NCI-H2107 (cell line): ENCODE measurements at places on chromosomes 4 and X.

GRCh38 chr4:161336016-161336530 is 827.7 kb downstream of the FSTL5 start:
- DNase-seq, result peak; percentile 20

DNA sequence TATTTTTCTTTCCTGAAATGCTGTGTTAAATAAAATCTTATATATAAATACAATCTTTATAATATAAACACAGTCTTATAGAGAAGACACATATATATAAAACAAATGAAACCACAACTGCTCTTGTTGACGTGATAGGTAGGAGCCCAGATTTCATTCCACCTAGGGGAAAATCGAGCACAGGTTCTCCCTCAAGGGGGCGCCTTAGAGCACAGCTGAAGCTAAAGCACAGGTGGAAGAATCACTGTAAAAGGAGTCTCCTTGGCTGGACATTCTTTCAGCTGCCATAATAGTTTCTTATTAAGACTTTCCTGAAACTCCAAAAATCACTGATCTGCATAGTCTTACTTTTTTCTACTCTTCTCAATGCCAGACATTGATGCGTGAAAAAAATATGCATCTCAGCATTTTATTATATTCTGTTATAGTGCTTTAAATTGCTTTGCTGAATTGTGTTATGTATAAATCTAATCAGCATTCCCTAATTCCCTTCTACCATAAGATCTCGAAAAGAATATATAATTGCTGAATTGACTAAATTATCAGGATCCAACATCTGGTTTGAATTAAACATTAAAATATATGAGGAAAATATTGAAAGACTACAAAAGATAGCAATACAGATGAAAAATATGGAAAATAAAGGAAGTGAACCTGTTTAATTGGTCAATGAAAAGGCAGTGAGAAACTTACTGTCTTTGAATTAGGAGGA is 25.5 kb upstream of the RXFP1 start:
- no peak for DNase-seq

DNA sequence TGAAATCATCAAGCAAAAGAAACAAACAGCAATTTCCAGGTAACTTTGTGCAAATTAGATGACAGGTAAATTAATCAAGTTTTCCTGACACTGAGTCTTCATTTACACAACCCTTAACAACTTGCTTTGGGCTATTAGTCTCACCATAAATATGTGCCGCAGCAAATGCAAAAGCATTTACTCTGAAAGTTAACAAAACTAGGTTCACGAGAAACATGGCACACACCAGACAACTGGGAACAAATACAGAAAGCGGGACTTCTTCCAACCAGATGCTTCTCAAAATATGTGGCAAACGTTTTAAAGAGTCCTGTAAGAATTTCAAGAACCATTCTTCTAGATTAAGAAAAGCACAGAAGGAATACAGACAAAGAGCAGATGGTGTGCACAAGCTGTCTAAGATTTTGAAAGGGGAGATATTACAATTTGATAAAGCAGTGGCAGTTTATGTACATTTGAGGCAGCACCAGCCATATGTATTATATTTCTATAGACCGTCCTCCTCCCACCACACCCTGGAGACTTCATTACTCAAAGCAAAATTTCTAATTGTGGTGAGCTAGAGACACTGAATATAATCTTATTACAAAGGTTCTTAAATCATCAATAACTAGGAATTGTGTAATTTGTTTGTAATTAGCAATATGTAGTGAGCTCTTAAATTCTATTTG is 192.5 kb upstream of the ADAMTS3 start:
- DNase-seq, result no peak

DNA sequence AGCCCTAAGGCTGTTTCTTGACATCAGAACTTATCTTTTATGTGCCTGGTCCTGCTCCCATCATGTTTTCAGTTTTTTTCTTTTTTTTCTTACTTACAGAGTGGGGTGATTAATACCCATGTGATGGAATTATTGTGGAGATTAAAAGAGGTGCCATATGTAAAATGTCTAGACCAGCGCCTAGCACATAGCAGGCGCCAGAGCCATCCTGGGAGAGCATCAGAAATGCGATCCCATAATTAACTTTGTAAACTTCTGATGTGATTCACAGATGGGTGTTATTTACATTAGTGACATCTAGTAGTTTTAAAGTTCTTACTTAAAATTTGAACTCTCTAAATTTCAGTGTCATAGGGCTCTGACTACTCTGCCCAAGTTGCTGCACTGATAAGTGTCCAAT is 66.2 kb upstream of the PGRMC2 start:
- DNase-seq, result no peak

DNA sequence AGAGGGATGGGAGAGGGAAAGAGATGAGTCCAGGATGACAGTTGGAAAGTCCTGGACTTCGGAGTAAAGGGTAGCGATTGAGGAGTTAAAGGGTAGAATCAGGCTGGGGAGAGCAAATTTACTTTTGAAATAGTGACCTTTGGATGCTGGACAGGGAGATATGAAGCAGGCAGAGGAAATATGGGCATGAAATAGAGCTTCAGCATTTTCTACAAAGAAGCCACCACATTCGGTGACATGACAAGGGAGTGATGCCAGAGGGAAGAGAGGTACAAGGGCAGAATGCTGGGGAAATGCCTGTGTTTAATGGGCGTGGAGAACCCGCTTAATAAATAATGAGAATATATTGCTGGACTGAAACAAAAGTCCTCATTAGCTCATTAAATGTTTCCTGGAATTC is 92.7 kb downstream of the TBL1X start:
- DNase-seq, result no peak

GRCh38 chr4:183186813-183187212 is 87.8 kb downstream of the WWC2 start:
- DNase-seq, result no peak

DNA sequence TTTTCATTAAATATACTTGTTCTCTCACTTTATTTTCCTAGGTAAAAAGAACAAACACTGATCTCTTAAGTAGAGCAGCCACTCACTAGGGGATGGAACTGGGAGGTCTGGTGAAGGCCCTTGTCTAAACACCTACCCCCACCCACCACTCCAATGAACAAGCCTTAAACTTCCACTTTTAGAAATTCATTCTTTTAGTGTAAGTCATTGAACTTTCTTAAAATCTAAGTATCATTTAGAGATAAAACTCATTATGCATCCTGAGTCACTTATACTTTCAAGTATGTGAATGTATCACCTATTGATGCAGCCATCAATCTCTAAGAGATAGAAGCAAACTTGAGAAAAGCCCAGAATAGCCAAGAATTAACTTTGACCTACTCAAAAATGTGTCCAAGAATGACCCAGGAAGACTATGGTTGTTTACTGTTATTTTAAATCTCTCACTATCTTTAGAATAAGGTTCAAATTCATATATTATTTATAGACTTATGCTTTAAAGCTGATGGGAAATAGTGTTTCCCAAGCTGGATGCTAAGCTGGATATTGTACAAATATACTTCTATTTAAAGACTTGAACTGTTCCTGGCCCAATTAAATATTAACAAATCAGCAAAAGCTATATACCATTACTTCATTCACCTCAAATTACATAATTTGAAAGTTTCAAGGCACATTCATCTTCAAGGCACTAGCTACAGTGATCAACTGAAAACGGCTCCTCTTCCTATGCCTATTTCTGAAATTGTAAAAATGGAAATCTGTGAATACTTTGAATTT is 49.5 kb downstream of the CAMK2D start:
- DNase-seq, result no peak

- no peak for DNase-seq
These were observed 117.5 kb downstream of the CDKL5 start for GRCh38 chrX:18542905-18543304.

- DNase-seq, result no peak
These were observed 464.7 kb upstream of the TRAM1L1 start for GRCh38 chr4:117550085-117550484.

GRCh38 chrX:99798936-99799335 is 611.1 kb downstream of the PCDH19 start:
- no peak for DNase-seq

DNA sequence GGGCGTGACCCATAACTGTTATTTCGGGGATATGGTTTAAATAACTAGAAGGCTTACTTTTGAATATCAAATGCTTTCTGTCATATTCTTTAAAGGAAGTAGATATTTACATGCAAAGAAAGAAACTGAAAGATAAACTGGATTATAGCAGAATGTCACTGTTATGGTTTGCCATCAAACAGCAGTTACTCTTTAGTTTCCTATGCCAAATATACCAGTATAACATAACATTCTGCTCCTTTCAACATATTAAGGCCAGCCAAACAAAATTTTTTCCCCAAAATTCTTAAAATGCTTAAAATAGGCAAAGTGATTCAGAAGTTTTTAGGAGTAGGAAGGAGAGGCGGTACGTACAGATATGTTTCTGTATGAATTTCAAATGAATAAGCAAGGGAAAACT is 27.0 kb downstream of the KDM6A start:
- no peak for DNase-seq

DNA sequence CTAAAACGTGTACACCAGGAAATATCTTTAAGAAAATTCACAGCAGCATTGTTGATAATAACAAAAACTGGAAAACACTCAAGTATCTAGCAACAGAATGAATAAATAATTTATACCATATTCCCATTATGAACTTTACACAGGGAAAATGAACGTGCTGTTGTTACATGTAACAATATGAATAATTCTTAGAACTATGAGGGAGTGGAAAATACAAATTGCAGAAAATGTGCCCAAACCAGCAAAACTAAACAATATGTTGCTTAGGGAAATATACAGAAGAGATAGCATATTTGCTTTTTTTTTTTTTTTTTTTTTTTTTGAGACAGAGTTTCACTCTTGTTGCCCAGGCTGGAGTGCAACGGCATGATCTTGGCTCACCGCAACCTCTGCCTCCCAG is 14.8 kb upstream of the FAT1 start:
- no peak for DNase-seq

- no peak for DNase-seq
These were observed 30.7 kb upstream of the SMARCA5 start for GRCh38 chr4:143482840-143483239.

- DNase-seq, result peak; percentile 13
These were observed 27.9 kb downstream of the TSC22D3 start for GRCh38 chrX:107747596-107748161.

GRCh38 chr4:72887152-72887551 is 182.4 kb downstream of the COX18 start:
- DNase-seq, result no peak

DNA sequence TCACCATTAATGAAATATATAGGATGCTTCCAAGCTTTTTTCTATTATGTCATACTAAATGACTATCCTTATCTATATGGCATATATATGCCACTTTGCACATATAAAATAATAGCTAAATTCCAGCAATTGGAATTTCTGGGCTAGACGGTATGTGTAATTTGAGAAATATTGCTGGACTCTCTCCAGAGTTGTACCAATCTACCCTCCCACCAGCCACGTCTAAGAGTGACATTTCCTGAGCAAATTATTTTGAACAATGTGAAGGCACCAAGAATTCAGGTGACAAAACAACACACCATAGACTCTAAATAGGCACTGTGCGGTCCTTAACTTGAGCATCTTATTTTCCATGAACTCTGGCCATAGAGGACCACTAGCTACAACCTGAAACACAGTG is 62.3 kb downstream of the RFC1 start:
- DNase-seq, result no peak

DNA sequence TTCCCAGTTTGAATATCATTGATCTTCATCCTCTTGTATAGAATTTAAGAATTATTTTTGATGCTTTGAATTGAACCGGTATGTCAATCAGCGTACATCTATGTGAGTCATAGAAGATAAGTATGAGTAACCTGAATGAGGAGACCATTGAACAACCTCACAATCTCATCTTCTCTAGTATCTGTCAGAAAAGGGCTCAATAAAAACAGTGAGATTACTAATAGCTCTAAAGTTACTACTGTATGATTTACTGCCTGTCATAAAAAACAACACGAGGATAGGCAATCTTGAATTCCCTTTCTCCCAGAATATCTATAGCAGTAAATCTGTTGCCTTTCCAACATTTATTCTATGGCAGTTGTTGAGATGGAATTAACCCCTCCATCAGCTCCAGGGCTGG is 36.1 kb downstream of the PHOX2B start:
- no peak for DNase-seq

DNA sequence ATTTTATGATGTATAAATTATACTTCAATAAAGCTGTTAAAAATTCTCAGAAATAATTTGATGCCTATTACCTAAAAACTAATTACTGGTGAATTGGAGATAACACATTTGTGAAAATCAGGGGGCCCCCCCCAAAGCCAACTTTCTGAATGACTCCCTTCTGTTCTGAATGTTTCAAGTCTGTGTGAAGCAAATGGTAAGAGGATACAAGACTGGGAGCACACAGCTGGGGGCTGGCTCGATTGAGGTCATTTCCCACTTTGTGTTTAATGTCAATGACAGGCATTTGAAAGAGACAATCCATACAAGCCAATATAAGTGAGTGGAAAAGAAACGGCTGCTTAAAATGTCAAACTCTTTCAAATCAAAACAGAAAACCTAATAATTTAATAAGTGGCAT is 155.8 kb downstream of the SH2D1A start:
- DNase-seq, result no peak

DNA sequence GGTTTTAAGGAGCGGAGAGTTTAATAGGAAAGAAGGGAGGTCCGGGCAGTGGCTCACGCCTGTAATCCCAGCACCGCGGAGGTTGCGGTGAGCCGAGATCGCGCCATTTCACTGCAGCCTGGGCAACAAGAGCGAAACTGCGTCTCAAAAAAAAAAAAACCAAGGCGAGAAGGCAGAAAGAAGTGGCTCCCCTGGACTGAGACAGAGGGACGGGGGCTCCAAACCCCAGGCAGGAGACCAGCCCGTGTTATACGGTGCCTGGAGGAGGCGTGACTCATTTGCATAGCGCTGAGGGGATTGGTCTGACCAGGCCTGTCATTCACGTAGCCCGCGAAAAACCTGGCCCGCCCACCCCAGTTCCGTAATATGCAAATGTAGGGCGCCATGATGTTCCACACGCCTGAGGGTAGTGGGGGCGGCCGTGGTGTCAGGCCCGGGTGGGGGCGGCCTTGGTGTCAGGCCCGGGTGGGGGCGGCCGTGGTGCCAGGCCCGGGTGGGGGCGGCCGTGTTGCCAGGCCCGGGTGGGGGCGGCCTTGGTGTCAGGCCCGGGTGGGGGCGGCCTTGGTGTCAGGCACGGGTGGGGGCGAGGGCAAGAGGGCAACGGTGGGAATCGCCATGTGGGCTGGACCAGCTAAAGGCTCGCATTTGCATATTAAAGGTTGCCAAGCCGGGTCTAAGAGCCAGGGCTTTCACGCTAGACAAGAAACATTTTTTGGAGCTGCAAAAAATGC is 2.1 kb downstream of the PLCXD1 start:
- DNase-seq, result no peak

GRCh38 chrX:3445806-3446490 is 99.5 kb upstream of the MXRA5 start:
- no peak for DNase-seq

DNA sequence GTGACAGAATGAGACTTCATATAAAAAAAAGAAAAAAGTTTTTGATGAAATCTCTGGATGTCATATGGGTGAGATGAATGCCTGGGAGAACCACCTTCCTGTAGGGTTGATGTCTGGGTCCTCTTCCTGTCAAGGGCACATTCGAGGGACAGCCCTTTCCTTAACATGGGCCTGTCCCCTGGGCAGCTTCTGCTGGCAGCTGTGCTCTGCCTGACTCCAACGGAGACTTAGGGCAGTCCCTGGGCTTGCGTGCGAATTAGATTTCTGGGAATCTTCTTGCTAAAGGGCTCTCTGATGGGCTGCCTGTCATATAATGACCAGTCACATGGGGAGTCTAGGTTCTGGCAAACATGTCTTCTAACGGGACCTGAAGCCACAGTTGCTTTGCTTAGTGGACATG is 40.7 kb downstream of the TNIP2 start:
- no peak for DNase-seq
